SW480 (cell line): ENCODE measurements at places on chromosomes 1 and 21.

DNA sequence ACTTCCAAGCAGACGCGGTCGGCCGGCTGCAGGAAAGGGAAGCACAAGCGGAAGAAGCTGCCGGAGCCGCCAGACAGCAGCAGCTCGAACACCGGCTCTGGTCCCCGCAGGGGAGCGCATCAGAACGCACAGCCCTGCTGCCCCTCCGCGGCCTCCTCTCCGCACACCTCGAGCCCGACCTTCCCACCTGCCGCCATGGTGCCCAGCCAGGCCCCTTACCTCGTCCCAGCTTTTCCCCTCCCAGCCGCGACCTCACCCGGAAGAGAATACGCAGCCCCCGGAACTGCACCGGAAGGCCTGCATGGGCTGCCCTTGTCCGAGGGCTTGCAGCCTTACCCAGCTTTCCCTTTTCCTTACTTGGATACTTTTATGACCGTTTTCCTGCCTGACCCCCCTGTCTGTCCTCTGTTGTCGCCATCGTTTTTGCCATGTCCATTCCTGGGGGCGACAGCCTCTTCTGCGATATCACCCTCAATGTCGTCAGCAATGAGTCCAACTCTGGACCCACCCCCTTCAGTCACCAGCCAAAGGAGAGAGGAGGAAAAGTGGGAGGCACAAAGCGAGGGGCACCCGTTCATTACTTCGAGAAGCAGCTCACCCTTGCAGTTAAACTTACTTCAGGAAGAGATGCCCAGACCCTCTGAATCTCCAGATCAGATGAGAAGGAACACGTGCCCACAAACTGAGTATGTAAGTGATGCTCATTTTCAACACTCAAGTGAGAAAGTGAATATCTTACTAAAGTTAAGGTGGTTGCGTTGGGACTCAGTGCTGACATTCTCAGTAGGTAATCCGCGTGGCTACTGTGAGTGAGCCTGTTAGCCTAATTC lies 25.5 kb downstream of the UTS2 start:
- DNase-seq = no peak

GRCh38 chr21:38897532-38898421 lies 92.0 kb downstream of the ETS2 start:
- no peak for DNase-seq

- peak; percentile 73 for DNase-seq
Measured at GRCh38 chr1:27605796-27606707, 2.1 kb upstream of the AHDC1 start.

DNA sequence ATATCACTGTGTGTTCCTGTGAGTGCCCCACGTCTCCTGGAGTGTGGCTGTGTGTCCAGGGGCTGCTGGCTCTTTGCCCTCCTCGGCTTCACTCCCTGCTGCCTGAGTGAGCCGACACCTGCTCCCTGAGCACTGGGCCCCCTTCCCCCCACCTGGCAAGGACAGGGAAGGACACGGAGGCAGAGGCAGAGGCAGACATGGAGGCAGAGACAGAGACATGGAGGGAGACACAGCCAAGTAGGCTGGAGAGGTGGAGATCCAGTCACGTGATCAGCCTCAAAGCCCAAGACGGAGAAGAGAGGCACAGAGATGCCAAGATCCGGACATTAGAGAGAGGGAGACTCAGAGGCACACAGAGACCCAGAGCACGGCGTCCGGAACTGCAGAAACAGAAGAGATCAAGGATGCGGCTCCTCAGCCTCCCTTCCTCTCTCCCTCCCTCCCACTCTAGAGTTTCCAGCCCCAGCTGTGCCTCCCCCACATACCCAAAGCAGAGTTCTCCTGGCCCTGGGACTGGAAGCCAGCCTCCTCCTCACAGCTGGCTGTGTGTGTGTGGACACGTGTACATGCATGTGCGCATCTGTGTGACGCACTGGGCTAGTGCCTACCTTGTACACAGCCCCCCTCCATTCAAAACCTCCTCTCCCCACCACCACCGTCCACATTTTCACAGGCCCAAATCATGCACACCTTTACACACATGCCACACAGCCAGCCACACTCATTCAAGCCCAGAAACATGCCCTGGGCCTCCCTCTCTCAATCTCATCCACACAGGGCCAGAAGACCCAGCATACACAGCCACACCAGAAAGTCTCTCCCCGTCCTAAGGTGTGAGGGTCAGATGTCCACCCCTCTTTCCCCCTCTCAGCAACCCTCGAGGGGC lies 39.1 kb upstream of the WASF2 start:
- no peak for DNase-seq

- DNase-seq = no peak
Measured at GRCh38 chr1:93805027-93805610, 73.9 kb downstream of the DNTTIP2 start.

DNA sequence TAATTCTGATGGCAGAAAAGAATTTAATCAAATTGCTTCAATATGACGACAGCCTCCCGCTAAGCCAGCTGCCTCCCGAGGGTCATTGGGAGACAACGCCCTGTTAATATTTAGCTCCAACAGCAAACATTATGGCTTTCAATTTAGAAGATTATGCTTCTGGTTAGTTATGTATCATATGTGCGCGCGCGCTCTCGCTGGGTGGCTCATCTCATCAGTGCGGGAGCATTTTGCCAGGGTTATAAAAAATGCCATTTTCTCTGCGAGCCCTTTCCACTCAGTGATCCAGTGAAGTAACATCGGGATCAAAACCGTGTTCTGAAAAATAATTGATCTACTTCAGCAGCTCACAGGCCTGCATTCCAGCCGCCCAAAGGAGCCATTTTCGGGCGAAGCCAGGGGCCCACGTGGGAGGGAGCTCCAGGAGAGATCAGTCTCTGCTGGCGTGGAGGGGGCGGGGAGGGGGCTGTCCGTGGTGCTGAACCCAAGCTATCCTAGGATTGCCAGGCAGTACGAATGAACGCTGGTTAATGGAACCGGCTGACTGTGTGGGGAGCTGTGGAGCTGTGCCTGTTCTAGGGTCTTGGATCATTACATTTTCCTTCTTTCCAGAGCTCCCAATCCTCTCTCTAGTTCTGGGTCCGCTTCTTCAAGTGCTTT lies 219.1 kb upstream of the ZC3H12A start:
- DNase-seq = peak; percentile 35

GRCh38 chr1:200473698-200474371 lies 64.0 kb upstream of the ZNF281 start:
- DNase-seq = no peak

DNA sequence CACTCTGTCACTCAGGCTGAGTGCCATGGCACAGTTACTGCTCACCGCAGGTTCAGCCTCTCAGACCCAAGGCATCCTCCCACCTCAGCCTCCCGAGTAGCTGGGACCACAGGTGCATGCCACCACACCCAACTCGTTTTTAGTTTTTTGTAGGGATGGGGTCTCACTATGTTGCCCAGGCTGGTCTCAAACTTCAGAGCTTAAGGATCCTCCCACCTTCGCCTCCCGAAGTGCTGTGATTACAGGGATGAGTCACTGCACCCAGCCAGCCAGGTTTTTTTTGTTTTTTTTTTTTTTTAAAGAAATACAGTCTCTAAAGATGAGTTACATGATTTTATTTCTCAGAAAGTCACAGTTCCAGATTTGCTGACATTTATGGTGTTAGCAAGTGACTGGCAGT lies 29.0 kb downstream of the BACE2 start:
- no peak for DNase-seq

DNA sequence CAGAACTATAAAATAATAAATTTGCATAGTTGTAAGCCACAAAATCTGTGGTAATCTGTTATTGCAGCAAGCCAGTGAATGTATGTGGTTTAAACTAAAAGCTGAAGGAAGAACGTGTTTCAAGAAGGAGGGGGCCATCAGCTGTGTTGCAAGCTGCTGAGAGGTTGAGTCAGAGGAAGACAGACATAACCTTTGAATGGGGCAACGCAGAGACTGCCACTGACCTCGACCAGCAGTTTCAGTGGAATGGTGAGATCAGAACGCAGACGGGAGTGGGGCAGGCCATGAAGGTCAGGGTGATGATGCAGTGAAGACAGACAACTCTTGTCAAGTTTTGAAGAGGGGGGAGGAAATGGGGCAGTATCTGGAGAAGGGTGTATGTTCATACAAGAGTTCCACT lies 23.2 kb upstream of the QSOX1 start:
- no peak for DNase-seq

- no peak for DNase-seq
Measured at GRCh38 chr1:210378736-210379135, 50.0 kb downstream of the HHAT start.
